ENCODE measurements at places on chromosomes 16 and 17.
A peak's percentile ranks its signal among the peaks of the same experiment; 100 is the strongest.

GRCh38 chr17:41973408-41973811 lies 6.8 kb downstream of the CNP start:
- DNase-seq, result no peak

DNA sequence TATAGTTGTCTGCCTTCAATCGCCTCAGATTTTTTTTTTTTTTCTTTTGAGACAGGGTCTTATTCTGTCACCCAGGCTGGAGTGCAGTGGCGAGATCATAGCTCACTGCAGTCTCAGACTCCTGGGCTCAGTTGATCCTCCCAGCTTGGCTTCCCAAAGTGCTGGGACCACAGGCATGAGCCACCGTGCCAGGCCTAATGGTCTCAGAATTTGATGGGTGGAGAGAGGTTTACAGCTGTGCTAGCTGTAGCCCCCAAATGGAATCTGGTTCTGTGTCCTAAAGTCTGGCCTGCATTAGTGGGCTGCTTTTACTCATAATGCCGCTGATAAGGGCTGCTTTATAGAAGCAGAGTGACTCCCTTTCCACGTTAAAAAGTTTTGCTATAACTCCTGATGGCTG lies 5.1 kb downstream of the ZNRF1 start:
- DNase-seq, result no peak

DNA sequence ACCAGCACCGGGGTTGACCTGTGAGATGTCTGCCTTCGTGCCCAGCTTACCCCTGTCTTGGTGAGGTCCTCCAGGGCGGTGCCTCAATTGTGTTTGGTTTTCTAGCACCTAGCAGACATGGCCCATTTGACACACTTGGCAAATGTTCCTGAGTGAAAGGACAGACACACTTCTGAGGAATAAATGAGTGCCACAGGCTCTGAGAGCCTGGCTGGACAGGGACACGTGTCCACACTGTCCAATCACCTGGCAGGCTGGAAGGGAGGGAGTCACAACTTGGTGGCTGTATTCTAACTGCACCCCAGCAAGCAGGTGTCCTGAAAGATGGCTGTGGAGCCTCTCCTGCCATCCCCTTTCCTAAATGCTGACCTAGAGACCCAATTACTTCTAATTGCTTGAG lies 7.4 kb downstream of the MAP3K14 start:
- no peak for DNase-seq

- DNase-seq, result no peak
Measured at GRCh38 chr16:76900285-76901263, 290.4 kb upstream of the MON1B start.

GRCh38 chr17:62933501-62934385 lies 32.3 kb upstream of the TANC2 start:
- no peak for DNase-seq

- DNase-seq, result no peak
Measured at GRCh38 chr17:34714475-34715410, 135.4 kb downstream of the TMEM132E start.

- no peak for DNase-seq
Measured at GRCh38 chr17:60769327-60769726, 91.7 kb downstream of the BCAS3 start.

DNA sequence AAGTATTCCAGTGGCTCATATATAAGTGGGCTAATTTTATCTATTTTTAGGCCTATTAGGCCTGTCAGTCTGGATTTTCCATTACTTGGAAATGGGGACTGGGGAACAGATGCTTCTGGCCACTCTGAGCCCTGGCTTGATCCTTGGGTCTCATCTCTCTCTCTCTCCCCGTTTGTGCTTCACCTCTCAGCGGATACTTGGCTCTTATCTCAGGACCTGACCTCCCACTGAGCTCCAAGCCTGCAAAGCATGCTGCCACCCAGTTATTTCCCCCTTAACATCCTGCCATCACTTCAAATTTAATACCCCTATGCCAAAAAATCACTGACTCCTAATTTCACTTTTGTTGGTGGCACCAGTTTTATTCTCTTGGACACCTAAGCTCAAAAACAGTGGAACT lies 4.2 kb downstream of the ZNF843 start:
- no peak for DNase-seq

DNA sequence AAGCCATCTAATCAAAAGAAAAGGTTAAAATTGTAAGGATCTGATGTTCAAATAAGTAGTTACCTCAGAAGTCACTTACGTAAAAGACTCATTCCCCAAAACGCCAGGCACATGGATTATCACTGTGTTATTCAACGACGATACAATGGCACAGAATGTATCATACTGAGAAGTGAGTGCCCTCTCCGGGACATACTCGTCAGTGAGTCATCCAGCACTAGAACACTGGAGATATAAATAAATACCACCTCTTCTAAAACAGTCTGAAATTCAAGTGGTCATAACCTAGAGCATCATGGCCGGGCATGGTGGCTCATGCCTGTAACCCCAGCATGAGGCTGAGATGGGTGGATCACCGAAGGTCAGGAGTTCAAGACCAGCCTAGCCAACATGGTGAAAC lies 24.9 kb downstream of the USP31 start:
- no peak for DNase-seq

GRCh38 chr16:7369204-7369603 lies 36.6 kb downstream of the RBFOX1 start:
- DNase-seq, result no peak

GRCh38 chr17:68832109-68832802 lies 122.9 kb downstream of the ABCA8 start:
- DNase-seq, result no peak

- DNase-seq, result no peak
Measured at GRCh38 chr16:63067141-63067540, 1030.9 kb upstream of the CDH8 start.

DNA sequence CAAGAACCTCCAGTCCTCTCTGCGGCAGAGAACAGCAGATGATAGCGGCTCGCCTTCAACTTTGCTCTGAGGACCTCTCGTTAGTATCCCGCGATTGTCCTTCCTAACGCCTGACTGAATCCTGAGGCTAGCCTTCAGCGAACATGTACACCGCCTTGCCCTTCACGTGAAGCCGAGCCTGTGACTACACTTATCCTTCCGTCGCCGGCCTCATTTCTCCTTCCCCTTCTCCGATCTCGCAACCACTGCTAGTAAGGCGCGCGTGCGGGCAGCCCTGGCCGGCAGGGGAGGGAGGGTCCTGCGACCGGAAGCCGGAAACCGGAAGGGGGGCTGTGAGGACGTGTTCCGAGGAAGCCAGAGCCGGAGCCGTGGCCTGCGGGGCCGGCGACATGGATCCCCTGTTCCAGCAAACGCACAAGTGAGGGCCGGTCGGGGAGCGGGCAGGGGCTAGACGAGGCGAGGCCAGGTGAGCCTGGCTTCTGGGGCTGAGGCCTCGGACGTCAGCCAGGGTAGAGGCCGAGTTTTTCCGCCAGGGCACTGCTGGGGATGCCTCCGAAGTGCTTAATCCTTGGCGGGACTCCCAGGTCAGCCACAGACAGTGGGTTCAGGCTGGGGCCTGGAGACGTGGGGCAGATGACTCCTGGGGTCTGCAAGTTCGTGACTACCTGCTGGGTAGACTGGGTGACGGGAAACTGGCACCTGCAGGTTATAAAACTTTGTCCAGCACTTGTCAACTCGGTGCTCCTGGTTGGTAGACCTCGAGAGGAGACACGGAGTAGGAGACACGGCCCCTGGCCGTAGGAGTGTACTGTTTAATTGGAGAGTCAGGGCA lies at the start of gene GOSR2:
Gene GOSR2, plus strand, starts transcription at position 357 of the 832 bp plus-strand sequence. Its CDS starts 33 bp downstream, at position 390.
- peak; percentile 86 for DNase-seq

DNA sequence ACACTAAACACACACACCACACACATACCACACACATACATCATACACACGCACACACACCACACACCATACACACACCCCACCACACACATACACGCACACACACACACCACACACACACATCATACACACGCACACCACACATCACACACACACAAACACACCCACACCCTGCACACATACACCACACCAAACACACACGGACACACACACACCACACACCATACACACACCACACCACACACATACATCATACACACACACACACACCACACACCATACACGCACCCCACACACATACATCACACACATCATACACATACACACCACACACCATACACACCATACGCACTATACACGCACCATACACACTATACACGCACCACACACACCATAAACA lies 3.7 kb upstream of the SOX8 start:
- no peak for DNase-seq

GRCh38 chr16:8696880-8697279 lies 22.5 kb downstream of the ABAT start:
- no peak for DNase-seq

- no peak for DNase-seq
Measured at GRCh38 chr17:49108318-49108717, 24.3 kb upstream of the B4GALNT2 start.

GRCh38 chr17:56176091-56176490 lies 22.8 kb downstream of the ANKFN1 start:
- no peak for DNase-seq

DNA sequence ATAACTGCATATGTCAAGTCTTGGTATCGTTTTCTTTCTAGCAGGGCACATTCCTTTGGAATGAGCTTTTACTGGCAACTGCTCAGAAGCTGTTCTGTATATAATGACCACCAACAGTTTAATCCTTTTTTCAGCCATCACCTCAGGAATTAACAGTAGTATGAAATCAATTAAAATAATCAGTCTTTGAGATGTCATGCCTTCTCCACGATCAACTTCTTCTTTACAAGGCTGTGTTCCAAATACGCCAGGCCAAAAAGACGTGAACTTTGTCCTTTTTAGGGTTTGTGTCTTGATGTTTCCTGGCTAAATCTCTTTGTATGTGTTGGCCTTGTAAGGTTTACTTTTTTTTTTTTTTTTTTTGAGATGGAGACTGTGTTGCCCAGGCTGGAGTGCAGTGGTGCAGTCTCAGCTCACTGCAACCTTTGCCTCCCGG lies 54.9 kb downstream of the ABCC1 start:
- no peak for DNase-seq

DNA sequence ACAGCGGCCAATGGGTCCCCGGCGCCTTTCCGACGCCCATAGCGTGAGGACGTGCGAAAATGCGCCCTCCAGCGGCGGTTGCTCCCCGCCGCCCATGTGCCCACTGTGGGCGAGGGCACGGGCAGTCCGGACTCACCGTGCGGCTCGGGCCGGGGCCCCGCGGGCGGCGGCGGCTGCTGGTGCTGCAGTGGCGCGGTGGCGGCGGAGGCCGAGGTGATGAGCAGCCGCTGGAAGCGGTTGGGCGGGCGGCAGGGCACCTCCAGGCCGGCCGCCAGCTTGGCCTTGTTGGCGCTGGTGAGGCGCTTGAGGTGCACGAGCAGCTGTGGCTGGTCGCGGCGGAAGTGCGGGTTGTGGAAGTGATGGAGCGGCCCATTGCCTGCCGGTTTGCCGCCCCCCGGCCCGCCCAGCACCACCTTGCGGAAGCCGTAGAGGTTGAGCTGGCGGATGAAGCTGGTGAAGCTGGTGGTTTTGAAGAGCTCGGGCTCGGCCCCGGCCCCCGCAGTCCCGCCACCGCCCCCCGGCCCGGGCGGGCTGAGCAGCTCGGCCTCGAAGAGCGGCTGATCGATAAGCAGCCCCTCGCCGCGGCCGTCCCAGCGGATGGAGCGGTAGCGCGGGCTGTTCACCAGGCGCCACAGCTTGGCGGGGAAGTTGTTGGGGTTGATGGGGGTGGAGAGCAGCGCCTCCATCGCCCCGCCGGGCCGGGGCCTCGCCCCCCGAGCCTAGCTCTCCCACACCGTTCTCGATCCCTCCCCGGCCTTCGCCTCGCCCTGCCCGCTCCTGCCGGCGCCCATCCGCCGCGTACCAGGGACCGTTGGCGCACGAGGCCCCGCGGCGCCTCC lies at the start of gene HSF5:
Gene HSF5, minus strand, starts transcription at position 820 of the 839 bp plus-strand sequence. Its CDS starts 134 bp downstream, at position 686.
- DNase-seq, result peak; percentile 53

DNA sequence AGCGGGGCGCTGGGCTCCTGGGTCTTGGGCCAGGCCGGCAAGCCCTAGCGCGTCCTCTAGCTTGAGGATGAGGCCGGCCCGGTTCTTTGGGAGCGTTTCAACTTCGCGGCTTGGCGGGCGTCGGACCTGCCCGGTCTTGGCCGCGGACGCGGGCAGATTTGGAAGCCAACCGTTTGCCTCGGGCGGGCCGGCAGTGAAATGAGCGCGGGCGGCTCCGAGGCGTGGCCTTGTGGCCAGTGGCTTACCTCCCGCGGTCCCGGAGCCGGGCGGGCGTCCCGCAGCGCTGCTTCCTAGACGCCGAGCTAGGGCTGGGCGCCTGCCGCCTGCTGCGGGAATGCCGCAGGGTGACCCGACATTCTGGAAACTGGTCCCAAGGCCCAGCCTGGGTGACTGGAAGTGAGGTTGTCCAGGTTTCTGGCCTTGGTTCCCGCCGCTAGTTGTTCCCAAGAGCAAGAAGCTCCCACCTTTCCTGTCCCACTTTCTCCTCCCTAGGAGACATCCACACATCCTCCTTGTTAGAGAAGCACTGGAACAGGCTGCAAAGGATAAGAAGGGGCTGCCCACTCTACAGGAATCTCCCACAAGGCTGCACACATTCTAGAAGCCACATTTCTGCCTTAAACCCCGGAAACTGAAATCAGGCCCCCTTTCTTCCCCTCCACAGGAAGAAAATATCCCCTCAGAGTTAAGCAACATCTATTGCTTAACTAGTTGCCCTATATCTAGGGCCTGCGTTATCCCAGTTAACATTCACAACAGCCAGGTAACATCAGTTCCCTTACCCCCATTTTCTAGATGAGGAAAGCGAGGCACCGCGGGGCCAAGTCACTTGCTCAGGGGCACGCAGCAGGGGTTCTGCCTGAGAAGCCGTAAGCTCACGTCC lies 4.5 kb upstream of the CBX8 start:
- DNase-seq, result no peak

- DNase-seq, result no peak
Measured at GRCh38 chr16:50609471-50609870, 61.3 kb downstream of the NKD1 start.

DNA sequence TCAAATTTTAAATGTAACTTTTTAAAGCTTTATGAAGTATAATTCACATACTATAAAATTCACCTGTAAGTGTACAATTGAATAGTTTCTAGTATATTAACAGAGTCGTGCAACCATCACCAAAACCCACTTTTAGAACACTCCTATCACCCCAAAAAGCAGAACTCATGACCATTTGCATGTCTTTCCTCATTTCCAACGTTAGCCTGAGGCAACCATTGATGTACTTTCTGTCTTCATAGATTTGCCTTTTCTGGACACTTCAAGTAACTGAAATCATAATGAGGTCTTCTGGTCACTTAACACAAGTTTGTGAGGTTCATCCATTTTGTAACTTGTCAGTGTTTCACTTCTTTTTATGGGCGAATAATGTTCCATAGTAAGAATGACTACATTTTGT lies 33.2 kb downstream of the METTL16 start:
- DNase-seq, result no peak

DNA sequence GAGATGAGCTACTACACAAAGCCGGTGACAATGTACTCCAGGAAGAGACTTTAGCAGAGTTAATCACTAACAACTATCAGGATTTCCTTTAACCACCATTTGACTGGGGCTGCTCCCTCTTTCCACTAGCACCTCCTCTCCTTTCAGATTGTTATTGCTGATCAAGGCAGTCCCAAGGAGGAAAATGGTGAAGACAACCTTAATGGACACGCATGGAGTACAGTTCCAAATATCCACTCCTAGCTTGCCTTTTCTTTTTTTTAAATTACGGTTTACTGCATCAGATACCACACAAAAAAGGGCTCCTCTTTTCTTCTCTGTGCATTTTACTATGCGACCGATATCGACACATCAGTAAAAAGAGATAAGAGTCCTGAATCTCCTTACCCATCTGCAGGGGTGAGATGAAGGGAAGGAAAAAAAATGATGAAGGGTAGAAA lies 30.9 kb downstream of the FAM222B start:
- peak; percentile 3 for DNase-seq

- no peak for DNase-seq
Measured at GRCh38 chr16:16940351-16940750, 530.4 kb downstream of the XYLT1 start.

Measured in activated T-helper 1 cell treated with anti-CD3 and anti-CD28 coated beads, Interleukin-12 subunit alpha, Interleukin-12 subunit beta, Interleukin-2, Interleukin-4 antibody, amounts not matched to agents 30 ng/mL and 10 ng/mL and 1 ng/mL, durations not matched to agents 14 hours and 24 hours and 36 hours (primary cell).